NCI-H510A (cell line): ENCODE measurements at places on chromosomes 7 and 10.

GRCh38 chr7:26103596-26103995 is 48.4 kb upstream of the NFE2L3 start:
- no peak for DNase-seq

- no peak for DNase-seq
These were observed 993.4 kb downstream of the TYW1 start for GRCh38 chr7:67990003-67990402.

GRCh38 chr10:47038881-47039561 is 127.8 kb downstream of the PTPN20 start:
- no peak for DNase-seq

GRCh38 chr7:19128856-19129255 is 11.4 kb upstream of the TWIST1 start:
- DNase-seq: no peak

- DNase-seq: peak; percentile 56
These were observed 622 bp downstream of the CPEB3 start for GRCh38 chr10:92290076-92290836.
